ENCODE measurements at places on chromosomes 1 and 21.
A peak's percentile ranks its signal among the peaks of the same experiment; 100 is the strongest.

DNA sequence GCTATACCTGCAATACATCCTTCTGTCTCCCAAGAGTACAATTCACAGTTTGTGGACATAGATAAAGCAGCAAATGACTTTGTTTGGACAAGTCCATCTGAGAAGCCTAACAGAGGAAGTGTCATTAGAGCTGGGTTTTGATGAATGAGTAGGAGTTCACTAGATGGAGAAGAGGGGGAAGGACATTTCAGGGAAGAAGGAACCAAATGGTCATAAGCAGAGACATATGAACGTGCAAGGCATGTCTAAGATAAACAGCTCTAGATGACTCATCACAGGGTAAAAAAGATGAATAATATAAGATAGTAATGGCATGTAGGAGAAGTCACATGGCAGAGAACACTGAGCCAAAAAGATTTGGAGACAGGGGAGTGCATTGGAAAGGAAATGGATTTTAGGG lies 54.5 kb downstream of the HMGB4 start:
- DNase-seq, result no peak

DNA sequence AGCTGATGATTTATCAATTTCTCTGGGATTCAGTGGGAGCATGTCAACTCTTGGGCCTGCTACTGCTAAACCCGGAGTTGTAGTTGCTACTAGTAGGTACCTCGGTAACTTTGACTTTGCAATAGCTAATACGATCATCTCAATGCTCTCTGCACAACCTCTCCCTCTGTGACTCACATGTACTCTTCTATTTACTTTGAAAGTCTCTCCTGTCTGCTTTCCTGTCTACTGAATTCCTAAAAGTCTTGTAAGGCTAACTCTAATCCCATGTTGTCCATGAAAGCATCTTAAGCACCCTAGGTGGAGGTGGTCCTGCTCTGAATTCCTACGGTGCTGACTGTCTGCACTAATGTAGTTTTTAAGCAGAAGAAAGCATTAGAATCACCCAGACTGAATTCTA lies 29.3 kb downstream of the SLC9C2 start:
- DNase-seq, result no peak

DNA sequence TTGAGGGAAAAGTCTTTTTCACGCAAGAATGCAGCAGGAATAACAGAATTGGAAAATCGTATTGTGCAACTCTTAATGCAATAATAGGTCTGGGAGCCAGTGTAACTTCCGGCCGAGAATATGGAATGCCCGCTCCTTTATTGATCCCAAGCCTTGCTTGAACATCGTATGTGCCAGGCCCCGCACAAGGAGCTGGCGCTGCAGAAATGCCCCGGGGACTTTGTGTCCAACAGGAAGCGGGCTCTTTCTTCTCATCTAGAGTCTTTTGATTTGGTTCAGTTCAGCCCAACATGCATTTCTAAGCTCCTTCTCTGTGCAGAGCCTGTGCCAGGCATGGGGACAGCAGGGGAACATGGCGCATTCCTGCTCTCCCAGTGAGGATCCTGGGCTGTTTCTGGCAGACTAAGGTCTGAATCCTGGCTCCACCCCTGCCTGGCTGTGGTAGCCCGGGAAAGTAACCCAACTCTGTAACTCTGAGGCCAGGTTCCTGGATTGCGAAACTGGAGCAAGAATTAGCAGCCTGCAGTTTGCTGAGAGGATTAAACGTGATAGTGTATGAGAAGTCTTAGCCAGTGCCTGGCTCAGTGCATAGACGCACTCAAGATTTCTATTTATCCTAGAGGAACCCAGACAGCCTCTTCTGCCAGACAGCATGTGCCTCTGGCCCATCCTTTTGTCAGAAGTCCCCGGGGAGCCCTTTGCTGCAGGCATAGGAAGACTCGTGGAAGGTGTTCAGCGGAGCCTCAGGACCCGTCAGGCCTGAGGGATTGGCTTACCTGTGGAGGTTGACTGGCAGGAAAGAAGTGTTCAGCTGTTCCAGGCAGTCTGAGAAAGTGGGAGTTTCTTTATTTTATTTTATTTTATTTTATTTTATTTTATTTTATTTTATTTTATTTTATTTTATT lies 987 bp upstream of the CDCP2 start:
- peak; percentile 89 for DNase-seq

- no peak for DNase-seq
Measured at GRCh38 chr1:221777431-221778072, 35.7 kb upstream of the DUSP10 start.

DNA sequence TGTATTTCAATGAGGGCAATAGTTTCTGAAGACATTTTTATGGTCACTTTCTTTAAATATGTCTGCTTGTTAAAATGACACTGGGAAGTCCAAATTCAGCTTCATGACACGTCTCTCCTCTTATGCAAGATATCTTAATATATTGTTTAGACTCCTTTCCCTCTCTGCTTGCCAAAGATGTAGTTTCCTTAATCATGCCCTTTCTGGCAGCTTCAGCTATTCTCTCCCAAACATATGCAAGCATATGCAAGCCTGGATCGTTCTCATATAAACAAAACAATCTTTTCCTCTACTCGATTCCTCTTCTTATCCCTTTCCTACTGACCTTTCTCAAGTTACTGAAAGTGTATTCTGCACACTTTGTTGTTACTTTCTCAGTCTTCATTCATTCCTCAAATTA lies 372.2 kb downstream of the PTBP2 start:
- no peak for DNase-seq

DNA sequence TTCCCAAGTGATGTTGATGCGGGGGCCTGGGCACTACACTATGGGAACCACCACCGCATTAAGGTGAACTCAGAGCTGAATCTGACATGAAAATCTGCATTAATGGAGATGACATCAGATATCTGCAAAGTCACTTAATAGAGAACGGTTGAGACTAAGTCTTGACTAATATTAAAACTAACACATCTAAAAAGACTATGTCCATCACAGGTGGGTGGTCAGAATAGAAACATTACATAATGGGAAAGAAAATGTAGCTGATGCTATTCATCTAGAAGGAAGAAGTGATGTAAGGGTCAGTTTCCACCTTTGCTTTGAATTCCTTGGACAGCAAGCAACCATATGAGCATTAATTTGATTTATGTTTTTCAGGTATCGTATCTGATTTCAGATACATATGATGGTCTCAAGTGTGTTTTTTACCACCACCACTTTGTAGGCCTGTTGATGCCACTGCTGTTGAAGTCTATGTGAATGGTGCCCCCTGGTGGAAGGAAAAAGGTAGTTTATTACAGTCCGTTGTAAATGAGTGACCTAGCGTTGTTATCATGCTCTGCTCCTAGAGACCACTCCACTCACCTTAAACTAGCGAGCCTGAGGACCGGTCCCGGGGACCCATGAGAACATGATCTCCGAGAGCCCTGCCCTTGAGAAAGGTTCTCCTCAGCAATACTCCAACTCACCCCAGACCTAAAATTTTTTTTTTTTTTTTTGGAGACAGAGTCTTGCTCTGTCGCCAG lies 73.5 kb downstream of the BACH1 start:
- peak; percentile 37 for DNase-seq

DNA sequence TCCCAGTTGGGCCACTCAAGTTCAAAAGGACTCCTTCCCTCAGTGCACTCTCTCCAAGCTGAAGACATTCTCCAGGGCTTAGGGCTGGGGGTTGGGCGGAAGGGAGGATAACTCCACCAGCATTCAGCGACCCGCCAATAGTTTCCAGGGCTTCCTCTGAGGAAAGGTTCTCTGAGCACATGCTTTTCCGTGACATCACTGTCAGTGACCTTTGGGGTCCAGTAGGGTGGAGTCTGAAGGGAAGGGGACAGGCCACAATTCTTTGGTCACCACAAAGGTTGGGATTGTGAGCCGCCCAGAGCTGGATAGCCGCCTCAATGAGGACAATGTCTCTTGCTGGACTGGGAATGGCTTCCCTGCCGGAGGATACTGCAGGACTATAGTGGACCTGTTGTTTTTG lies 22.8 kb upstream of the RXRG start:
- DNase-seq, result no peak

- DNase-seq, result no peak
Measured at GRCh38 chr1:181179987-181180365, 91.5 kb downstream of the IER5 start.

DNA sequence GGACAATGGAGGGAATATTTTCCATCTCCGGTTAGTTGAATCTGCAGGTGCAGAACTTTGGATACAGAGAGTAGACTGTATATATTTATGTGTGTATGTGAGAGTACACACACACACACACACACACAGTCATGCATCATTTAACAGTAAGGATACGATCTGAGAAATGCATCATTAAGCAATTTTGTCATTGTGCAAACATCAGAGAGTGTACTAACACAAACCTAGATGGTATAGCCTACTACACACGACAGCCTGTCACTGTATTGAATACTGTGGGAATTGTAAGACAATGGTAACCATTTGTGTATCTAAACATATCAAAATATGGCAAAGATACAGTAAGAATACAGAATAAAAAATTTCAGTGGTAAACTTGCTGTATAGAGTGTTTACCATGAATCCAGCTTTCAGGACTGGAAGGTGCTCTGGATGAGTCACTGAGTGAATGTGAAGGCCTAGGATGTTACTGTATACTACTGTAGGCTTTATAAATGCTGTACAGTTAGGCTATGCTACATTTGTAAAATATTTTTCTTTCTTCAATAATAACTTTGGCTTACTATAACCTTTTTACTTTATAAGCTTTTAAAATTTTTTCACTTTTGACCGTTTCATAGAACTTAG lies 138.5 kb downstream of the ZZZ3 start:
- no peak for DNase-seq

DNA sequence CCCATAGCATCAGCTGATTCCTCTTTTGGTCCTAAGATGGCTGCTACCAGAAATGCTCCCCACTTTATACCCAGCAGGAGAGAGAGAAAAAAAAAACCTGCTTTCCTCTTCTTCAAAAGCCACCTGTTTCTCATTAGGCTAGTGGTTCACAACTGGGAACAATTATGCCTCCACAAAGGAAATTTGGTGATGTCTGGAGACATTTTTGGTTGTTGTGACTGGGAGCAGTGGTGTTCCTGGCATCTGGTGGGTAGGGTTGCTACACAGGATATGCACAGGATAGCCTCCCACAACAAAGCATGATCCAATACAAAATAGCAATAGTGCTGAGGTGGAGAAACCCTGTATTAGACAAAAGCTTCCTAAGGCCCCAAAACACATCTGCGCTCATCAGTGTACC lies 38.5 kb upstream of the SGIP1 start:
- DNase-seq, result no peak

DNA sequence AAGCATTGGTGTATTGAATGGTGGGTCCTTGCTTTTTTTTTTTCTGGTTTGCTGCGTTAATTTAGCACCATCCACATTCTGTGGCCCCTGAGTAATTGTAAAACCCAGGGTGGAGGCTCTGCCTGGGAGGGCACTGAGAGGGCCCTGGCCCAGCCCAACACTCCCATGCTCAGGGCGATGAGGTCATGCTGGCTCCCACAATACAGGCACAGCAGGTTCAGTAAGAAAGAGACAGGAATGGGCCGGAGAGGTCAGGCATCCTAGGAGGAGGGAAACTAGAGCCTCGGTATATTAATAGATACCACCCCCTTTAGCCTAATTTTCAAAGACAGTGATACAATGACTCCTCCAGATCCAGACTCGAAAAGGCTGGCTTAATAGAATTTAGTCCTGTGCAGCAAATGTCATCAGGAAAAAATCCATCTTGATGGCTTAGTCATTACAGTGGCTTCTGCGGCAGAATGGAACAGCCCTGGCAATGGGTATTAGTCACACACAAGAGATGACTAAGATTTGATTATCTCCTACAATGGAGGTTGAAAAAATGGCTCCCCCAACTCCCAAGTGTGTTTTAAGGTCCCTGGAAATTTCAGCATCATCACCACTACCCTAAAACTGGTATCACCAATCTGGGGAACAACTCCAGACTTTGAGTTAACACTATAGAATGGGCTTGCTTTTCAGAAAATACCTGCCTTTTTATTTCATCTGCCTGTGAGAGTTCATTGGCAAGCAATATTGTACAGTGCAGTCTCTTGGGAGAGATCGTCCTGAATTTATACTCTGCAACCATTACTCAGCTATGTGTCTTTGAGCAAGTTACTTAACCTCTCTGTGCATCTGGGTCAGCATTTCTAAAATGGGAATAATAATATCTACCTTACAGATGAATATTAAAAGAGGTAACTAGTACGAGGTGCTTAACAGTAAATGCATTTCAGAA lies 43.9 kb upstream of the LYST start:
- no peak for DNase-seq

- no peak for DNase-seq
Measured at GRCh38 chr1:159089184-159089791, 12.7 kb upstream of the AIM2 start.

DNA sequence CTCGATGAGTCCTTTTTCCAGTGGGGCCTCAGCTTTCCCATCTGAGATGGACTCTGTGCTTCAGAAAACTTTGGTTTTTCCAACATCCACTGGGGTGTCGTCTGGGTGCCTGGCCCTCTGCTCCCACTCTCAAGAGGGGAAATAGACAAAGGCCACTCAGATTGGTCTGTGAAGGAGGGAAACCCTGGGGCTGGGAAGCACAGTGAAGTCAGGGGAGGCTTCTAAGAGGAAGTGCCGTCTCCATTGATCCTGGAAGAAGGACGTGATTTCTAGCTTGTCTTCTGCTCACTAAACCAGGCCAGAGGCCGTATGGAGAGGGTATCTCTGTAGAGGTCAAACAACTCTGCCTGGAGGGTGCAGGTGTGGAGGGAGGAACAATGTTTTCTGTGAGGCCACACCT lies 5.2 kb downstream of the KNCN start:
- DNase-seq, result no peak

DNA sequence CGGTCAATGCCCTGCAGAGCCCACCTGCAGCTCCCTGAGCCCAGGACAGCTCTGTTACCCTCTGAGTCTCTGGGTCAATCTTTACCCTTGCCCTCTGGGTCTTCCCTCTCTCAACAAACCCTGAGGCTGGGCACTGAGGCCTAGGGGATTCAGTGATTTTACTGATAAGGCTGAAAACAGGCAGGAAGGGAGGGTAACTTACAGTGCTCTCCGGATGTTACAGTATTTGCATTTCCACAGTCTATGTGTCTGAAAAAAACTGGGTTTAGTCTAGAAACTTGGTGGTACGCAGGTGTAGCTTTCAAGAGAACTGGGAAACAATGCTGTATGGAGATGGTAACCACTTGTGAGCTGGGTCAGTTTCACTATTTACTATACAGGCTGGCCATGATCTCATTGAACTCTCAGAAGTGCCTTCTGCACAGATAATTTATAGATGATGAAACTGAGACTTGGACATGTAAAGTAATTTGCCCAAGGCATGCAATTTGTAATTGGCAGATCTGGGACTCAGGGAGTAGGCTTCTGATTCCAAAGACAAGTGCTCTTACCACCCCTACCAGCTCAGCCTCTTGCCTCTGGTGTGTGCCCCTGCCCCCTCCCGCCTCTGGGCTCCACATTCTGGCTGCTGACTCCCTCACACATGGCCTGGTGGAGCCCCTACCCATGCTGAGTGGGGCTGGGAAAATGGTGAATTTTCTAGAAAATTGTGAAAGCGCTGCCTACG lies 48.8 kb downstream of the TENT5C start:
- no peak for DNase-seq

- DNase-seq, result no peak
Measured at GRCh38 chr1:32501865-32502264, 37.0 kb downstream of the ZBTB8B start.

DNA sequence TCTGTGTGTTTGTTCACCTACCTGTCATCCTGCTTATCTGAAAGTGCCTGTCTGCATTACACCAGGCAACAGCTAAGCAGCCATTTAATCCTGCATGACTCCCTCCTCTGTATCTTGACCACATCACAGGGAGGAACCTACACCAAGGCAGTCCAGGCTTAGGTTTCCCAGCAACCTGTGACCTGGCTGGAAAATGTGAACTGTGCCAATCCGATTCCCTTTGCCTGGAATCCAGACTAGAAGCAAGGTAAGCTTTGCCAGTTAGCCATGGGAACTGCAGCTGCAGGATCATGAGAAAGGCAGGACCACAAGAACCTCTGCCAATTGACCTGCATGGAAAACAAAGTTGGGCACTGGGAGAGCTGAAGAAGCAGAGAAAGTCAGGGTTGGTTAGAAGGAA lies 6.3 kb upstream of the ATP1B1 start:
- DNase-seq, result no peak

Data from HuH-7 (cell line).